ENCODE measurements at places on chromosomes 5 and 9.

DNA sequence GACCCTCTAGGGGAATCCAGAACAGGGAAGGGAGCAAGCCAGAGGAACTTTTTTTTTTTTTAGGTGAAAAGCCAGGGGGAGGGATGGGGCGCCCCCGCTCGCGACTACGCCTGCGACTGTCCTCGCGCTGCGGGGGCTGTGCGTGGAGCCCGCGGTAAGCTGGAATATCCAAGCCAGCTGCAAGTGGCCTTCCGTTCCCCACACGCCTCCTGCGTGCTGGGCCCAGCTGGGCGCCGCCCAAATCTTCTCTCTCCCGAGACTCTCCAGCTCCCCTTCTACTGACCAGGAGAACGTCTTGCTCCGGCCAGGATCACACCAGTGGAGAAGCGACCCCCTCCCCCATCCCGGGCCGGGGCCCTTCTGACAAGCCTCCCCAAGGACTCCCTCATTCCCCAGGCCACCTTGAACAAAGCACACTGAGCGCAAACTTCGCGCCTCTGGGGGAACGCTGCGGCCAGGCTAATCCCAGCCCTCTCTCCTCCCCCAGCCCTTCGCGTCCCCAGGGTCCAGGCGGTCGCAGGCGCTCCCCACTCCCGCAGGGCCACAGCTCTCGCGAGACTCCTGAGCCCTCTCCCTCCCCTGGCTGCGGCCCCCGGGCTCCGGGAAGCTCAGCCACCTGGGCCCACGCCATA is 6.6 kb downstream of the BARX1 start:
- DNase-seq, result no peak

DNA sequence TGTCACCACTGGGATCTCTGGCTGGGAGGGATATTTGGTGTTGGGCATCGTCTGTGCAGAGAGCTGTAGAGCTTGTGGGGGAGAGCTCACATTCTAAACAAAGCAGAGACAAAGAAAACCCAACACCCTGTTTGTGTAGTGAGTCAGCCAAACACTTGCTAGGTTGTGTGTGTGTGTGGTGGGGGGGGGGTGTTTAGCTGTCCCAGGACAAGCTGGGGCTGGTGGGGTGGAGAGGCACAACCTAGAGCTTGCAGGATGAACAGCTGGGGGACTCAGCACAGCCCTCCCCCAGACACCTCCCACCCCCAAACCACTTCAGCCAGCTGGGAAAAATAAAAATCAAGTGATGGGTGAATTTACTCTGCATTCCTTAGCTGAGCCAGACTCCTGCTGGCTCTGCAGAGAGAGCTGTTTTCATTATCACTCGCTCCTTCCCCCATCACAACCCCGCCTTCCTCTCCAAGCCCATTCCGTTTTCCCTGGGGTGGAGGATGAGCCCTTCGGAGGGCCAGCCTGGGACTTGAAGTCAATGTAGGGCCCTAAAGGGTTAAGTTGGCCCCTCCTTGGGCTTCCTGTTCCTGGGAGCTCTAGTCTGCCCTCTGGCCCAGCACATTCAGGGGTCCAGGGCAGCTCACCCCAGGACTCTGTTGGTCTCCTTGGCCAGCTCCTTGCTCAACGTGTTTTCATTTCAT is 2.6 kb downstream of the OLFML2A start:
- DNase-seq, result no peak

- DNase-seq, result no peak
These were observed 5.3 kb downstream of the RAB14 start for GRCh38 chr9:121196389-121196788.

- no peak for DNase-seq
These were observed 68.7 kb upstream of the WDR41 start for GRCh38 chr5:77560677-77561263.

DNA sequence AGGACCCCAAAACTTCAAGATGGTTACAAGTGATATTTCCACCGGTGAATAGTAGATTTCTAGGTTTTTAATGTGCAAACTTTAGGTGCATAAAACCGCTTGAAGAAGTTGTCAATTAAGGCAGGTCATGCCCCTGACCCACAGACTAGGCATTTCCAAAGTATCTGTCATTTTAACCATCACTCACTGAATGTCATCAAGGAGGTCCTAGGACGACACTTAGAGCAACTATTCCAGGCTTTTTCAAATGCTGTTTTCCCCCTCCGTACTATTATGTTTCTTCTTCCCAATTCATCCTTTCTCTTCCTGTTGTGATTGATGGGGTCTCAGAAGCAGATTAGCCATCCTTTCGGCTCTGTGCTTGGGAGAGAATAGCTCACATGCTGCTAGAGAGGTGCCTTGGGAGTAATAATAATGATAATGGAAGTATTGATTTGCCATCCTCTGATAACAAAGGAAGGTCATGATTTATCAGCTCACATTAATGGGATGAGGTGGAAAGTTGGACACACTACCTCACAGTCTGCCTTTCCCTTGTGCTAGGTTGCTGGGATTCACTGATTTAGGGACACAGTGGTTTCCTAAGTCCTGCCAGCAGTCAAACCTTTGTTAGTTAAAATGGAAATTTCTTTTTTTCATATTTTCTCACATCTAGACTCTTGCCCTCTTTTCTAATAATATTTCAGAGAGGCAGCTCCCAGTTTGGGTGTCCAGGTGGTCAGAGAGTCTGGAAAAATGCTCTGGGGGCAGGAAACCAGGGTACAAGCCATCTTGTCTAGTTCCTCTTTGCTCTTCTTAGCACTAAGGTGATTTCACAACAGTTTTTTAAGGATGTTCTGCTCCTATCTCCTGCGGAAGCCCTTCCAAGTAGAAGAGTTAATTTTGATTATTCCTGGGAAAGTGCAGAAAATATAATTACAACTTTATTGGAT is 67.0 kb downstream of the PTTG1 start:
- DNase-seq, result no peak

- DNase-seq, result no peak
These were observed 199.7 kb upstream of the SLC27A6 start for GRCh38 chr5:128765448-128766061.

DNA sequence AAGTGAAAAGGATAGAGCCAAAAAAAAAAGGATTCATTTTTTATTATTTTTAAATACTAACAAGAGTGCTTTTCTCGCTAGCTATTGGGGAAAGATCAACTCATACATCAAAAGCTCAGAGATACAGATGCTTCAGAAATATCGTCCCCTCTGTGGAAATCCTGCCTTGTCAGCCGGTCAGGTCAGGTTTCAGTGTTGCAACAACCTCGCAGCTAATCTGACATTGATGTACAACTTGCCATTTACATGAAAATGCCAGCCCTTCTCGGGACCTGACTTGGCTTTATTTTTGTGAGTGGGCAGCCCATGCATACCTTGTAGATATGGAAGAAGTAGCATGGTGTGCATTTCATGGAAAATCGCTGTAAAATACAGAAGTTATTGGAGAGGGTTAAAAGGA is 358.8 kb upstream of the ADAMTS16 start:
- no peak for DNase-seq

GRCh38 chr5:157219491-157220271 is 39.0 kb downstream of the ITK start:
- no peak for DNase-seq

DNA sequence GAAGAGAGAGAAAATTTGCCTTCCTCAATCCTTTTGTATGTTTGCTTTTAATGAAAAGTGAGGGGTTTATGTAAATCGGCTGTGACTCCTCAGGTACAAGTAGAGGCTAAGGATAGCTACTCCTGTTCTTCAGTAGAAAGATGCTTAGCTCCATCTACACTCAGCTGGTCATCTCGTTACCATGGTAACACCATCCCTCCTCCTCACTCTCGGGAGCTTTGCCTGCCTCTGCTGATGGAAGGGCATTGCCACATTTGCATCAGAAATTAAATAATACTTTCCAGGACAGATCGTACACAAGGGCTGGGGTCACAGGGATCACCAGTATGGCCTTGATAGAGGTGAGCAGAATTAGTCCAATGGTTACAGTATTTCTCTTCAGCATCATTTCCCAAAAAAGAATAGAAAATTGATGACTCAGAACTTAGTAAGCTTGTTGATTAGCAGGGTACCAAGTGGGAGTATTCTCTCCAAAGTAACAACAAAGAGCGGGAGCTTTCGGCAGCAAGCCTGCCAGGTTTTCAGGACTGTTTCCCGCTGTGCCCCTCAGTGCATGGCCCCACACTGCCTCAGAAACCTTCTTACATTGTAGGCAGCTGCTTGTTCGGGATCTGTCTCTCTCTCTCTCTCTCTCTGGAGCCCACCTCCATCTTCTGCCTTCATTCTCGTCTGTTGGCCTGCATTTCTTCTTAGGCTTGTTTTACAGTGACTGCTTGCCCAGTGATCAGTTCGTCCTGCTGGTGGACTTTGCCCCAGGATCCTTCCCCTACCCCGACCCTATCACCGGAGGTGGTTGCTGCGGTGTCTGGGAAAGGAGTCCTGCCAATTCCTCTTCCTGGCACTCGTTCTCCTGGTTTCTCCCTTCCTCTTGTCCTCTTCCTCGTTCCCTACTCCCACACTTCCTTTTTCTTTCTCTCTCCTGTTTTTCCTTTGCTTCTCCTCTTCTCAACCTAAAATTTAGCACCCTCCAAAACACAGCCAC is 51.9 kb upstream of the SNAPC3 start:
- DNase-seq, result no peak

- DNase-seq, result no peak
These were observed 5.5 kb upstream of the DNAJB5 start for GRCh38 chr9:34984049-34984448.

GRCh38 chr5:165029099-165029870 is 1523.9 kb downstream of the MAT2B start:
- no peak for DNase-seq

DNA sequence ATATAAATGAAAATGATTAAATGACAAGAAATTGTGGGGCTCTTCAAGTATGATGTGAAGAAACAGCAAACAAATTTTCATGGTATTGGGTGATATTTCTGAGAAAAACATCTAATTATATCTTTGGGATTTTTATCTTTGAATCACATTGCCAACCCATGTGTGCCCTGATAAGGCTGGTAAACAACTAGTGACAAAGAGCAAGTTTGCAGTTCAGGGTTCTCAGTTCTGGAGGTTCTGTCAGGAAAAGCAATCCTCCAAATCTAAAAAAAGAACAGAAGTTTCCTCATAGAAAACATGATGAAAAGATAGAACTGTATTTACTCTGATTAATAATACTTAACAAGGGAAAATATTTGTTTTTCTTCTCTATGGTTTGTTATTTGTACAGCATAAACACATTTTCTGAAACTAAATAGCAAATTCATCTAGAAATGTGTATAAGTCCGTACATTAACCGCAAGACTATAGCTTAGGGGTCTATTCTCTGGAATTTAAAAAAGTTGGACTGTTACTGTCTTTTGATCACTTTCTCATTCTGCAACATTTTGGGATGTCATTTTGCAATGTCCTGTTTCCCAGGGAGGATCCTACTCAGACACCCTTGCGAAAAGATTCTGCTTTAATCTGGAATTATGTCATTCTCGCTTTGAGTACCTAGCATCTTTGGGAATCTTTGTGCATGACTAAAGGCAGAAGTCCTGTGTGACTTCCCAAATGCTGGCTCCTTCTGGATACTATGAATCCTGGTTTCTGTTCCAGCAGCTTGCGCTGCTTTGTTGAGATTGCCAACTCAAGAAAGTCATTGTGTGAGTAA is 308.5 kb downstream of the ADGRV1 start:
- no peak for DNase-seq

GRCh38 chr9:128033609-128034008 is 33.5 kb downstream of the NAIF1 start:
- no peak for DNase-seq

- no peak for DNase-seq
These were observed 103.2 kb downstream of the CTNND2 start for GRCh38 chr5:11801061-11801460.

GRCh38 chr9:38068701-38069628 is at the start of gene SHB:
Gene SHB (minus strand): TSS chr9:38069227. CDS start chr9:38068645, 582 bp downstream.
- peak; percentile 75 for DNase-seq

GRCh38 chr9:136856079-136856476 is 3.9 kb downstream of the MAMDC4 start:
- no peak for DNase-seq

DNA sequence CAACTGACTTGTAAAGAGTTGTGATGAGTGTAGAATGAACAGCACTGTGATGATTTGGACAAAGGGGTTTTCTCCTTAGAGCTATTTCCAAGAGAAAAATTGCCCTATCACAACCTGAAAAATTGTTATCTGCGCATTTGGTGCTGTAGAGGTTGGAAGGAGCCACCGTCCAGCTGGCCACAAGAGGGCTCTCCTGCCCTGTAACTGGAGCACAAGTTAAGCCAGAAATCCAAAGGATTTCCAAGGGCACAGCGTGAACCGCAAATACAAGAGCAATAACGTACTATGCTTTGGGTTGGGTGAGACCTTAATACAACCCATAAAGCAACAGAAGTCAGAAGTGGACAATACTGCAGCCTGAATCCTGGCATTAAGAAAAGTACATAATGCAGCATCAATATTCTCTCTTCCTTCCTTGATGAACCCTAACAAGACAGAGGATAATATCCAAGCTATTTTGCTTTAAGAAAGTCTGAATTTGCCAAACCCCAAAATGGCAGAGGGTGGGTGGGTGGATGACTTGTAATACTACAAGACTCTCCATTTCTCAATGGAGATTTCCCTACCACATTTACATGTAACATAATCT is 56.8 kb upstream of the SMIM32 start:
- no peak for DNase-seq

DNA sequence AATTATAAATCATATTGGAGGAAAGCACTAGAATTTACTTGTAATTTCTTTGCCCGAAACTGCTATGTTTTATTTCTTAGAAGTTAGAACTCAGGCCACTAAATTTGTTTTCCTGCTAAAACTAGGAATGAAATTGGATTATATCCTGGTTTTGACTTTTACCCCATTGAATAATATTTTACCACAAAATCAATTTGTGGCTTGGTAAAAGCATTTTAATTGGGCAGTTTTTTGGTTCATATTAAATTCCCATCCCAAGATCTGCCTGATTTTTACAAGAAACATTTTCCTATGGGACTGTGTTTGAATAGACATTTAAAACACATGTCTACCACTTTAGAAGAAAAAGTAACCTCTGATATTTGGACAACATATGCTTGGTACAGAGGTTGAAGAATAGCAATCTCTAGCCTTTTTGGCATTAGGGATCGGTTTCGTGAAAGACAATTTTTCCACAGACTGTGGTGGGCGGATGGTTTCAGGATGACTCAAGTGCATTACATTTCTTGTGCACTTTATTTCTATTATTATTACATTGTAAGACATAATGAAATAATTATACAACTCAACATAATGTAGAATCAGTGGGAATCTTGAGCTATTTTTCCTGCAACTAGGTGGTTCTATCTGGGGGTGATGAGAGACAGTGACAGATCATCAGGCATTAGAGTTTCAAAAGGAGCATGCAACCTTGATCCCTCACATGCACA is 565.6 kb downstream of the PRR16 start:
- no peak for DNase-seq

DNA sequence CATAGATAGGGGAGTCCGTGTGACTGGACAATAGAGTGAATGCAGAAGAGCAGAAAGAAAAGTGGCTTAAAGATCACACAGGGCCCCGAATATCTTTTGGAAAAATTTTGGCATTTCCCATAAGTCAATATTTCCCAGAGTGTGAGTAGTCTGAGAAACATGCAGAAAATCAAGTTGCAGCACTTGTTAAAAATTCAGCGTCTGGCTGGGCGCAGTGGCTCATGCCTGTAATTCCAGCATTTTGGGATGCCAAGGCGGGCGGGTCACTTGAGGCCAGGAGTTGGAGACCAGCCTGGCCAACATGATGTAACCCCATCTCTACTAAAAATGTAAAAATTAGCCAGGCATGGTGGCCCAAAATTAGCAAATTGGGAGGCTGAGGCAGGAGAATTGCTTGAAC is 227.0 kb downstream of the DRD1 start:
- DNase-seq, result no peak

GRCh38 chr5:93249651-93250289 is 331.2 kb downstream of the NR2F1-AS1 start:
- no peak for DNase-seq

GRCh38 chr9:37908698-37909186 is 4.8 kb upstream of the SLC25A51 start:
- DNase-seq, result no peak

GRCh38 chr9:120820095-120820494 is 22.6 kb downstream of the PSMD5 start:
- DNase-seq, result no peak
